SJCRH30 (cell line): ENCODE measurements at places on chromosomes 2 and 18. TPM values are rescaled to one million over a fixed set of nuclear protein-coding genes. Genes with fewer than 3 reads are reported as not detected.

- H3K36me3 ChIP-seq = no peaks in the 10 kb centered on the region
- H3K27ac ChIP-seq = no peak overlapping the region
- H3K4me3 ChIP-seq = no peak overlapping the region
- no peaks in the 10 kb centered on the region for H3K4me1 ChIP-seq
- no peak for DNase-seq
- H3K27me3 ChIP-seq = no peaks in the 10 kb centered on the region
Observed at GRCh38 chr2:98333922-98334321, 12.3 kb upstream of the CNGA3 start.

TP53I3 gene
- 38.6 and 42.1 TPM in 2 replicates for total RNA-seq

GRCh38 chr2:68375582-68375981 lies 10.5 kb downstream of the PLEK start:
- no peaks in the 10 kb centered on the region for H3K4me1 ChIP-seq
- H3K27me3 ChIP-seq = peaks cover 9% of the 10 kb centered on the region; the same call in 1 of the 2 replicates
- no peak overlapping the region for H3K4me3 ChIP-seq
- no peaks in the 10 kb centered on the region for H3K36me3 ChIP-seq

DNA sequence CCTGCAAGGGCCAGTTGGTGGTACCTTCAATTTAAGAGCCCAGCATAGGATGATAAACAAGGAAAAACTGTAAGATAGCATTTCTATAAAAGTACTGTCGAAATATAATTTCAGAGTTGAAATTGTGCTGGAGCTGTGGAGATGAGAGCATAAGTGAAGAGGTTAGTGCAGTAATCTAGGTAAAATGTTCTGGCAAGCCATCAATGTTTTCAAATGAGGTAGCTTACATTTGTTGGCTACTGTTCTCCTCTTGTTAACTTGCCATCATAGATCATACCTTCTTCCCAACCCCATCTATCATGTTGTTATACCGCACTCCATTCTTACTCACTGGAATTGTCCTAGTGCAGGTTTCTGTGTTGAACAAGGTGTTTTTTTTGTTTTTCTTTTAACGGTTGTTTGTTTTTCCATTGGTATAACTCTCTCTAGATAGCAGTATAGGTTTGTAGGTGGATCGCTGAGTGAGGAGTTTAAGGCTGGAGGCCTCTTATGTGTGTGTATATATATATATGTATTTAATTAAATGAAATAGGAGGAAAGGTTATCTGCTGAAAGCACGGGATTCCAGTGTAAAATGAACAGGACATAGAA lies 40.5 kb downstream of the EHBP1 start:
- H3K27ac ChIP-seq = no peak overlapping the region
- H3K36me3 ChIP-seq = no peaks in the 10 kb centered on the region

DNA sequence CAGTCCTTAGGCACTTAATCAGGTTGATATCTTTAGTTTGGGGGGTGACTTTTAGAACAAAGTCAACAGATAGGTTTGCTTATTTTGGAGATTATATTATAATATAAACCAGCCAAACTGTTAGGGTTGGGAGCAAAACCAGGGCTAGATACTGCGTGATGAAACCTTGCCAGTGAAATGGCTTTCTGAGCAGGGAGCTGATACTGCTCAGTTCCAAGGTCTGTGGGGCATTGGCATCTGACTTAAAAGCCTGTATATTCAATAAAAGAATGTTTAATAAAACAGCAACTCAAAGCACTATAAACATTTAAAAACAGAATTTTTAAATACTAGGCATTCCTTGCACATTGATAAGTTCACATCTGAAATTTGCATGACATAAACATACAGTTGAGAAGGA lies 19.3 kb downstream of the PTPRM start:
- no peak overlapping the region for H3K4me3 ChIP-seq
- no peaks in the 10 kb centered on the region for H3K27me3 ChIP-seq

- DNase-seq = no peak
- H3K36me3 ChIP-seq = no peaks in the 10 kb centered on the region
- H3K4me1 ChIP-seq = no peaks in the 10 kb centered on the region
- H3K27me3 ChIP-seq = no peaks in the 10 kb centered on the region
- no peak overlapping the region for H3K27ac ChIP-seq
Observed at GRCh38 chr18:59054496-59055287, 85.0 kb upstream of the SEC11C start.

- peak overlapping the region; percentile 49 for H3K4me3 ChIP-seq
- DNase-seq = peak; percentile 63
- peaks cover 3% of the 10 kb centered on the region; the same call in 1 of the 2 replicates for H3K4me1 ChIP-seq
- H3K27ac ChIP-seq = peak overlapping the region; percentile 67
Observed at GRCh38 chr2:205024822-205025518, 479.7 kb downstream of the PARD3B start.

DNA sequence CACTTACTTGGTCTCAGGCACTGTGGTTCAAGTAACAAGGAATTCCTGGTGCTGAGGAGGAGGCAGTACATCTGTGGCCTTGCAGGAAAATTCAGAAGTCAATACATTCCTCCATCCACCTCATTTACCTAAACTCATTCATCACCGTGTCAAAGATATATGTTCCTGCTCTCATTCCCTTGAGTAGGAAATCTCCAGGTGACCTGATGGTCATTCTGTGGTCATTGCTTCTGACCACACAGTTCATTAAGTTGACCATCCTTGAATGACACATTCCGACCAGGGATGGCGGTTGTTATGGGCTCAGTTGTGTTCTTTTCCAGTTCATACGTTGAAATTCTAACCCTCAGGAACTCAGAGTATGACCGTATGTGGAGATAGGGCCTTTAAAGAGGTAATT lies 2.1 kb upstream of the STK17B start:
- H3K4me3 ChIP-seq = no peak overlapping the region
- peaks cover 18% of the 10 kb centered on the region for H3K36me3 ChIP-seq
- H3K27me3 ChIP-seq = no peaks in the 10 kb centered on the region
- peaks cover 19% of the 10 kb centered on the region for H3K4me1 ChIP-seq
- DNase-seq = no peak
